ENCODE measurements at places on chromosomes 1 and 21. TPM values are rescaled to one million over a fixed set of nuclear protein-coding genes. Genes with fewer than 3 reads are reported as not detected.

GRCh38 chr1:226181996-226182714 lies 4.4 kb downstream of the ACBD3 start:
- no peak overlapping the region for H3K4me3 ChIP-seq
- peaks cover 8% of the 10 kb centered on the region for H3K4me1 ChIP-seq
- peak; percentile 24 for DNase-seq
- peak overlapping the region; percentile 73 for H3K27ac ChIP-seq

DNA sequence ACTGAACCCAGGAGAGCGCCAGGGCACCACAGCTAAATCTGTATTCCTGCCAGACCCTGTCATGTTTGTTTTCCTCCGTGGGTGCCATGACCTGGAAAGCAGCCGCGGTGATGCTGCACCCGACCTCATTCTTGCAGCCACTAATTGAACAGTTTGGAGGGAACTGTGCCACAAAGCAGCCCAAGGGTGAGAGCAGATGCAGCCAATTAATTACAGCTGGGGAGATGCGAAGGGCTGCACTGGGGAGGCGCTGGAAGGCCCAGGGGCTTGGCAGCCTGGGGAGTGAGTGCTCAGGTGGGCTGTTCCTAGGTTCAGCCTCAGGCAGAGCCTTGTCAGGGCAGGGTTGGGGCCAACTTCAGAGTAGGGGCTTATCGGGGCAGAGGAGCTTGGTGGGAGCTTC lies 158.4 kb upstream of the CD34 start:
- no peak for DNase-seq
- no peak overlapping the region for H3K27ac ChIP-seq
- H3K36me3 ChIP-seq, result peaks cover 4% of the 10 kb centered on the region
- no peaks in the 10 kb centered on the region for H3K4me1 ChIP-seq
- H3K4me3 ChIP-seq, result no peak overlapping the region
- no peaks in the 10 kb centered on the region for H3K27me3 ChIP-seq

- no peak overlapping the region for H3K4me3 ChIP-seq
- H3K36me3 ChIP-seq, result no peaks in the 10 kb centered on the region
- no peak overlapping the region for H3K27ac ChIP-seq
Observed at GRCh38 chr1:248886237-248886895, 19.7 kb upstream of the PGBD2 start.

DNA sequence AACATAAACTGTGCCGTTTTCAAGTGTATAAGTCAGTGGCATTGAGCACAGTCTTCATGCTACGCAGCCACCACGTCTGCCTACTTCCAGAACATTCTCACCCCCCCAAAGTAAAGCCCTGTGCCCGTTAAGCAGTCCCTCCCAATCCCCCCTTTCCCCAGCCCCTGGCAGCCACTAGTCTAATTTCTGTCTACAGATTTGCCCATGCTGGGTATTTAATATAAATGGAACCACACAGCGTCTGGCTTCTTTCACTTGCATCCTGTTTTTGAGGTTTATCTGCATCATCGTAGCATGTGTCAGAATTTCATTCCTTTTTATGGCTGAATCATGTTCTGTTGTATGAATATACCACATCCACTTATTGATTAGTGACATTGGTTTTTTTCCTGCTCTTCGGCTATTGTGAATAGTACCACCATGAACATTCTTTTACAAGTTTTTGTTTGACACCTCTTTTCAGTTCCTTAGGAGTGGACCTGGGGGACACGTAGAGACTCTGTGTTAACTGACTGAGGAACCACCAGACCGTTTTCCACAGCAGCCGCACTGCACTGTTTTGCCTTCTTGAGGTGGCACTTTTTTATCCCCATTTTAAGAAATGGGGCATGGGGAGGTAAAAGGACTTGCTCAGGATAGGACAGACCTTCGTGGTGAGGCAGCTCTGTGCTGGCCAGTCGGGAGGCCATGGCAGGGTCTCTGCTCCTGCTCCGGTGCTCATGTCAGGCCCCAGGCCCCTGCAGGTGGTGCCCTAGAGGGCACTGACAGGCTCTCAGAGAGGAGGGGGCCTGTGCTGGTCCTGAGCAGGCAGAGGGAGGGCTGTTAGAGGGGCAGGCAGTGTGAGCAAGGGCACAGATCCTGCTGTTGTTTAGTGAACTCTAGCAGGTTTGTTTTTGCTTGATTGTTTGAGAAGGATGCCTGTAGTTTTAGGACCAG lies 123.8 kb downstream of the PCBP3 start:
- peaks cover 12% of the 10 kb centered on the region for H3K4me1 ChIP-seq
- H3K4me3 ChIP-seq, result no peak overlapping the region
- H3K36me3 ChIP-seq, result no peaks in the 10 kb centered on the region
- DNase-seq, result no peak
- no peak overlapping the region for H3K27ac ChIP-seq

DNA sequence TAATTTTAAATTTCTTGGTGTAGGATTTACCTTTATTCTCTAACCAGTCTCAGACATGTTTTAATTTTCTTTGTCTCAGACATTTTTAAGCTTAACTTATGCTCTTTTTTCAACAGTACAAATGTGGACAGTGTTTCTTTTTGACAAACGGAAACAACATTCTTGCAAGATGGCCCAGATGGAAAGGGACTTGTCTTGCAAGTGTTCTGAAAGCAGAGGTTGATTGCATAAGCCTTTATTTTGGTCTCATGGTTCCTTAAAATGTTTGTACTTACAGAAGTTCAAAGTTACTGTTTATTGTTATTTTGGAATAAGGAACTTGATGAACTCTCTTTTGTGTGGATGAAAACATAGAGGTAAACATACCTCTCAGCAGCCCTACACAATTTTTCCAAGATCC lies 22.9 kb downstream of the SMAP2 start:
- H3K4me1 ChIP-seq, result no peaks in the 10 kb centered on the region
- no peak overlapping the region for H3K4me3 ChIP-seq
- H3K27ac ChIP-seq, result no peak overlapping the region

DNA sequence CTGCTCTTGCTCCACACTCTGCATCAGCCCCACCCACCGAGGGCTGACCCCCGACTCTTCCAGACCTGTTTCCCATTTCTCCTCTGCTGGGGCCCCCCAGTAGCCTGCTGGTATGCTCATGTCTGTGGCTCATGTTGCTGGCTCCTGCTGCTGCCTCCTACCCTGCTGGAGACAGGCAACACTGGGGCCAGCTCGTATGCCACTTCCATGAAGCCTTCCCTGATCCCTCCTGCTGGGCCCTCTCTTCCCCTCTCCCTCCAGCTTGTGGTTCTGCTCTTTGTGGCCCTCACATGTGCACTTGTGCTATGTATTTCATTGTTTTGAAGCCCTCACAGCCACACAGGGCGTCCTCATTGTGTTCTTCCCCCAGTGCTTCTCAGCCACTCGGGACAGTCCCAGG lies 40.5 kb downstream of the CNN3 start:
- no peaks in the 10 kb centered on the region for H3K36me3 ChIP-seq
- no peaks in the 10 kb centered on the region for H3K27me3 ChIP-seq
- peaks cover 3% of the 10 kb centered on the region for H3K4me1 ChIP-seq
- H3K27ac ChIP-seq, result no peak overlapping the region

FAM72B gene
- 1.1 TPM for total RNA-seq

- no peak overlapping the region for H3K4me3 ChIP-seq
- peaks cover 3% of the 10 kb centered on the region for H3K27me3 ChIP-seq
- H3K4me1 ChIP-seq, result peaks cover 5% of the 10 kb centered on the region
Observed at GRCh38 chr1:110218739-110219138, 8.6 kb downstream of the KCNC4 start.

DNA sequence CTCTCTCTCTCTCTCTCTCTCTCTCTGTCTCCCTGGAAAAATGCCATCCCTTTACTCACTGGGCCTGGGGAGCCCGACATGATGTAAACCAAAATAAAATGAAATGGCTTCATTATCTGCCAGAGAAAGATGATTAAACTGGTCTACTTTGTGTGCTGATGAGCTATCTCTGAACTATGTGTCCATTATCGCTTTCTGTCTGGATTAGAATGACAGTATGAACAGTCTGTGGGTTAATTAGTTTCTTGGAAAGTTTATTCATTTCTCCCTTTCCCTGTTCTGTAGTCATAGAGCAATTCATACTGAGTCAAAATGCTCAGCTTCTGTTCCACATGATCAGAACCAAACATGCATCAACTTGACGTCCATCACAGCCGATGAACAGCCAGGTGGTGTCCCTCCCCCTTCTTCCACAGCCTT lies 72.4 kb upstream of the KCND3 start:
- no peaks in the 10 kb centered on the region for H3K4me1 ChIP-seq
- DNase-seq, result no peak
- H3K27me3 ChIP-seq, result no peaks in the 10 kb centered on the region
- H3K36me3 ChIP-seq, result no peaks in the 10 kb centered on the region
- H3K27ac ChIP-seq, result no peak overlapping the region

GRCh38 chr21:27108701-27109100 lies 141.8 kb upstream of the ADAMTS5 start:
- DNase-seq, result no peak
- H3K4me3 ChIP-seq, result no peak overlapping the region
- H3K4me1 ChIP-seq, result no peaks in the 10 kb centered on the region
- no peak overlapping the region for H3K27ac ChIP-seq

DNA sequence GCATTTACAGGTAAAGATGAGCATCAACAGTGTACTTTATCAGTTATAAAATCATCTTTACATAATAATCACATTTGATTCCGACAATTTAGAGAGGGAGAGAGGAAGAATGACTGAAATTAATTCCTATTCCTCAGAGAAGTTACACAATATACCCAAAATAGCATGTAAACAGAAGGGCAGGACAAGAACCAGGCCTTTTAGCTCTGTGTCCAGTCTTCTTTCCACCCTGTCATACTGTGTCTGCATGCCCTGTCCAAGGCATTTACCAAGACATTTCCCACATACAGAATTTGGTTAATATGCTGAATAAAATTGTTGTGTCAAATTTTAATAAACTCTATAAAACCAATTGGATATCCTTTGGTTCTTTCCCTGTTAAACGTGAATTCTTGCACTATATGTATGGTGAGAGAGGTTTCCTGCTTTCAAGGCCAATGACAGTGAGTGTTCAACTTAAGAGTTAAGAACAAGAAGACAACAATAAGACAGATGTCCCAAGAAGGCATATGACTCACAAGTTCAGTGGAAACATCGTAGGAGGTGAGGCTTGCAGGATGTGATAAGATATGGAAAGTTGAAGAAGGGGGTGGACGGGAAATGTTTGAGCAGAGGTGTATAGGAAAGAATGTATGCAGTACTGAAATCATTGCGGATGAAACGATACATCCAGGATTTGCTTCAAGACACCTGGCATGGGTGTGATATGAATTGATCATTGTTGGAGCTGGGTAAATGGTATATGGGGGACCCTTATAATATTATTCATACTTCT lies 20.8 kb downstream of the LRRC8B start:
- no peak overlapping the region for H3K27ac ChIP-seq
- H3K36me3 ChIP-seq, result no peaks in the 10 kb centered on the region
- no peaks in the 10 kb centered on the region for H3K4me1 ChIP-seq
- no peak overlapping the region for H3K4me3 ChIP-seq
- no peak for DNase-seq
